ENCODE measurements at places on chromosomes 12 and 14. TPM values are rescaled to one million over a fixed set of nuclear protein-coding genes. Genes with fewer than 3 reads are reported as not detected.
A peak's percentile ranks its signal among the peaks of the same experiment; 100 is the strongest.

Gene NXPH4
- total RNA-seq = 15.1 TPM

DNA sequence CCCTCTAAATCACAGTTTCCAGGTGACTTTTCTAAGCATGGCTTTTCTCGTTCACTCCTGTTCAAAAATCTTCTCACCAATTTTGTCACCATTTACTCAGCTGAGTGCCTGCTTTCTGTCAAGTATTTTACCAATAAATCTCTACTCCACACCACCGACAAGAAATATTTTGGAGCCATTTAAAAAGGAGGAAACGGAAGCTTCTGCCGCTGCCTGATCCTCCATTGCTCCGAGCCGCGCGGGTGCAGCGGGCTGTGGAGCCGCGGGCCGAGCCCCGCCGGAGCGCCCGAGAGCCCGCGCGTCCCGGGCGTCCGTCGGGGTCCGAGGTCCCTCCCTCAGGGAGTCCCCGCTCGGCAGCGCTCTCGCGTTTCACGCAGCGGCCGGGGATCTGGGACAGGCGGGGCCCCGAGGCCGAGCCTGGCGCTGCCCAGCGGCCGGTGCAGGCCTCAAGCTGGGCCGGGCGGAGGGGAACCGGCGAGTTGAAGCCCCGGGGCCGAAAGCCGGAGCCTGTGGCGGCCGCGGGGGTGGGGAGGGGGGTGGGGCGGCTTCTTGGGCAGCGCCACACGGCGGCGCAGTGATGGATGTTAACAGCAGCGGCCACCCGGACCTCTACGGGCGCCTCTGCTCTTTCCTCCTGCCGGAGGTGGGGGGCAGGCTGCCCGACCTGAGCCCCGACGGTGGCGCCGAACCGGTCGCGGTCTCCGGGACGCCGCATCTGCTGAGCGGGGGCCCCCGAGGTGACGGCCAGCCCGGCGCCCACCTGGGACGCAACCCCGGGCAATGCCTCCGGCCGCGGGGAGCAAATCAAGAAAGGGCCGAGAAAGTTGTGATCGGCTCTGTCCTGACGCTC lies 1.1 kb upstream of the HEBP1 start:
- DNase-seq = peak; percentile 72
- H3K4me3 ChIP-seq = peak overlapping the region; percentile 96
- H3K36me3 ChIP-seq = peaks cover 31% of the 10 kb centered on the region
- peaks cover 7% of the 10 kb centered on the region for H3K27me3 ChIP-seq
- H3K4me1 ChIP-seq = peaks cover 17% of the 10 kb centered on the region
- H3K27ac ChIP-seq = peak overlapping the region; percentile 92

Gene CD163L1
- total RNA-seq = 0.83 TPM

GRCh38 chr12:44000309-44000952 lies 164.6 kb downstream of the TMEM117 start:
- no peak overlapping the region for H3K4me3 ChIP-seq
- H3K27ac ChIP-seq = no peak overlapping the region
- peaks cover 18% of the 10 kb centered on the region for H3K36me3 ChIP-seq
- H3K4me1 ChIP-seq = no peaks in the 10 kb centered on the region
- no peak for DNase-seq
- no peaks in the 10 kb centered on the region for H3K27me3 ChIP-seq

Gene CLEC1A
- 3.6 TPM for total RNA-seq

- H3K27me3 ChIP-seq = no peaks in the 10 kb centered on the region
- no peak overlapping the region for H3K27ac ChIP-seq
- no peaks in the 10 kb centered on the region for H3K36me3 ChIP-seq
- H3K4me3 ChIP-seq = no peak overlapping the region
- DNase-seq = no peak
Observed at GRCh38 chr14:25350021-25350420, 300.1 kb upstream of the STXBP6 start.

DNA sequence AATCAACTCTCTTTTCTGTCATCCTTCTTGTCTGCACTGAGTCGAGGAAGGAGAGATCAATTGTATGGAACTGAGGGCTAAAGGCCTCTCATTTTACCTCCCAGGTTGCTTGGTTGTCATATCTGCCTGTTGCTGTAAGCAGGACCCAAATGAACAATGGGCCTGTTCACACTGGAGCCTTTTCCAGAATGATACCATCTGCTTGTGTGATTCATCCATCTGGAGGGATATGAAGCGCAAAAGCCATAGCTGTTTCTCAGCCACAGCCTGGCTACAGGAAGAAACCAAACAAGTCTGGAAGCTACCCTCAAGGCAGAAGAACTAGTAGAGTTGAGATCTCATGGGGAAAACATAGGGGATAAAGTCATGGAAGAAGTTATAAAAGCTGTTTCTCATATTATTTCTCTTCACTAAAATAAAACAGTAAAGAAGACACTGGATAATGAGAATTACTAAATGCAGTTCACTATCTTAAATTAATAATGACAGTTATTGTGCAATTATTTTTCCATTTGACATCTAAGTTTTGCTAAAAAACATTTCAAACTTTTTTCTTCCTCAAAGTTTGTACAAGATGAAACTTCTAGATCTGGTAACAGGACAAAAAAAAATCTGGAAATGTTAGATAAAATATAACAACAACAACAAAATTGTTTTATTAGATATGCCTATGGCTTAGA lies 106.3 kb downstream of the SPTSSA start:
- H3K27me3 ChIP-seq = no peaks in the 10 kb centered on the region
- peaks cover 12% of the 10 kb centered on the region for H3K4me1 ChIP-seq

Data from type B pancreatic cell (in vitro differentiated cells).